ENCODE measurements at places on chromosomes 12 and 14. TPM values are rescaled to one million over a fixed set of nuclear protein-coding genes. Genes with fewer than 3 reads are reported as not detected.

Gene PRKD1
- not detected for total RNA-seq

Gene SVOP
- total RNA-seq = not detected

Gene ATP6V1D
- total RNA-seq = 36.4 TPM

Gene PRH2
- total RNA-seq = not detected

Gene NFE2
- total RNA-seq = 2.8 TPM

Gene TEX52
- not detected for total RNA-seq

Gene CD4
- total RNA-seq = 224 TPM

Gene LRIG3
- total RNA-seq = not detected

Gene TPH2
- total RNA-seq = not detected

Gene P2RX2
- not detected for total RNA-seq

DNA sequence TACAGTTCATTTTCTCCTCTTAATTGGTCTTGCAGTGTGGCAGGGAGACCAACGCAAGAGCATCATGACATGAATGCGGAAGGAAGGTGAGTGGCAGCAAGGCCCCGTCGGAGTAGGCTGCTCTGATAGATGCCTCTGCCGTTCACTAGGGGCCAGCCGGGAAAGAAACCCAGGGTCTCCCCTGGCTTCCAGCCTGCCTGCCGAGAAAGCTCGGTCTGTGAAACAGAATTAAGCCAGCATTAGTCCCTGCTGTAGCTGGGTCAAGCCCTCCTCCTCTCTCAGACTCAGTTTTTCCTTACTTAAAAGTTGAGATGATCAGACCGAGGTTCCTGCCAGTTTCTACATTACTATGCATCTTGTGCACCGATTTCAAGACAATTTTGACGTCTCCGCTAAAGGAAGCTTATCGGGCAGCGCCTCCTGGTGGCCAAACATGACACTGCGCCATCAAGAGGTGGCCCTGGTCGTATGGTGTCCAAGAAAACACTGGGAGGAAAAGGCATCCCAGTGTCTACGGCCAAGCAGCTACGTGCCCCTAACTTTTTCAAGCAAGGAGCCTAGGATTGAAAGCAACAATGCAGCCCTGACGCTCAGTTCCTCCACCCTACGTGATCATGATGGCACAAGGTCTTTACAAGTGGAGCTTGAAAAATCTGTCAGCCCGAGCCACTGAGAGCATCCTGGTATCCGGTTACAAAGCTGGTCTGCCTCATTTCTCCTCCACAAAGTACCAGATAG is 131.6 kb downstream of the KSR2 start:
- H3K4me1 ChIP-seq = no peaks in the 10 kb centered on the region
- peak overlapping the region; percentile 32 for H3K4me3 ChIP-seq
- no peaks in the 10 kb centered on the region for H3K27me3 ChIP-seq
- H3K36me3 ChIP-seq = no peaks in the 10 kb centered on the region

DNA sequence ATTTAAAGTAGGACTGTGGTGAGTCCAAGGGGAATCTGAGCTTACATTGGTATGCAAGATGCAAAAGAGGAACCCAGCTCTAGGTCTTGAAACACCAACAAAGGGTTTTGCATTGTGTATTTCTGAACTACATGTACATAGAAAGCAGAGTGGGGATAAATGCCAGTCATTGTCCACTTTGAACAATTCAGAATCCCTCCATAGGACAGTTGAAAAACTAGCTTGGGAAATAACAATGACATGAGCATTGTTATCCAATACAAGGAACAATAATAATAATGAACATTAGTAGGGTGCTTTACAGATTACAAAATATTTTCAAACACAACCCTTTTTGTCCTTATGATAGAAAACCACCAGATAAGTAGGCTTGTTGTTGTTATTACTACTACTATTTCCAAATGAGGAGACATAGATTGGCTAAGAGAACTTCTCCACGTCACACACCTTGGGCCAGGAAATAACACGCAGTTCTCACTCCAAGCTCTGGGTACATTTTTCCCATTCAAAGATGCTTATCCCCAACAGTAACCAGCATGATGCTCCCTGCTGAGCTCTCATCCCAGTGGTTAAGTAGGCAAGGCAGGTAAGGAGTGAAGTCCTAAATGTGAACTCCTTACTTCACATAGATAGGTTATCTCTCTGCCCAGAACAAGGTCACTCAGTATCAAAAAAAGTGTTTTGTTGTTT is 51.7 kb upstream of the RASSF8 start:
- no peak overlapping the region for H3K4me3 ChIP-seq
- no peak for DNase-seq
- no peak overlapping the region for H3K27ac ChIP-seq
- no peaks in the 10 kb centered on the region for H3K4me1 ChIP-seq
- no peaks in the 10 kb centered on the region for H3K27me3 ChIP-seq
- H3K36me3 ChIP-seq = no peaks in the 10 kb centered on the region

- H3K4me1 ChIP-seq = peaks cover 10% of the 10 kb centered on the region
- no peak overlapping the region for H3K27ac ChIP-seq
- peaks cover 13% of the 10 kb centered on the region for H3K36me3 ChIP-seq
- H3K27me3 ChIP-seq = no peaks in the 10 kb centered on the region
- H3K4me3 ChIP-seq = no peak overlapping the region
These were observed 4.0 kb upstream of the SYCP3 start for GRCh38 chr12:101743242-101743641.

DNA sequence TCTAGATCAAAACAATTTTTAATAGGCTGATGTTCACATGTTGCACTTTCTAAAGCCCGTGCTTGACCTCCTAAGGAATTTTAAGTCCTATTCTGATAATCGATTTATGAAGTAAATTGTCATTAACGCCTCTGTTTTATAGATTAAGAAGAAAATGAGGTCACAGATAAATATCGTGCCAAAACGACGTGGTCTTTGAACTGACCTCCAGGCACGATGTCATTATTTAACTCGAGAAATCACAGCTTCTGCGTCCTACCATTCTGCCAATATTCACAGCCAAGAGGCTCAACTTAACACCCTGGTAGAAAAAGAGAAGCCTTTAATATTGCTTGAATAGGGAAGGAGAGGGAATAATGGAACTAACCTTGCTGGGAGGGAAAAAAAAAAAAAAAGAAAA is 888 bp upstream of the EEA1 start:
- H3K36me3 ChIP-seq = no peaks in the 10 kb centered on the region
- H3K4me3 ChIP-seq = peak overlapping the region; percentile 94
- no peak for DNase-seq
- H3K27me3 ChIP-seq = no peaks in the 10 kb centered on the region

DNA sequence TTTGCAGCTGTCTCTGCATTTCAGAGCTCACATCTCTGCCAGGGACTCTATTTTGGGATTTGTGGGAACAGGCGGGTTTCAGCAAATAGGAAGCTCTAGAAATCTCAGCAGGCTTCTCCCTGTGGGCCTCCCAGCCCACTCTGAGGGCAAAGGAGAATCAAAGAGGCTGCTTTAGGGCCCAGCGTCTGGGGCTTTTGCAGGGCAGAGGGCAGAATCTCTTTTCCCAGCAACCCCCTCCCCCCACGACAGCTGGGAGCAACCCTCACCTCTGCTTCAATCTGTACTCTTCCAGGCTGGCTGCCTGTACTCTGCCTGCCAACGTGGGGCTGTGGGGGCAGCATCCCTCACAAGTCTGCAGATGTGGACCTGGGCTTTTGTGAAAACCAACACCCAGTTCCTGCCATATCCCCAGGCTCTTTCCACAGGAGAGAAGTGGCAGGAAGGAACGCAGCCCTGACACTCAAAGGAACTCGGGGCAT is 529.6 kb upstream of the TBX3 start:
- H3K36me3 ChIP-seq = no peaks in the 10 kb centered on the region
- no peak overlapping the region for H3K4me3 ChIP-seq
- H3K4me1 ChIP-seq = no peaks in the 10 kb centered on the region
- no peaks in the 10 kb centered on the region for H3K27me3 ChIP-seq

DNA sequence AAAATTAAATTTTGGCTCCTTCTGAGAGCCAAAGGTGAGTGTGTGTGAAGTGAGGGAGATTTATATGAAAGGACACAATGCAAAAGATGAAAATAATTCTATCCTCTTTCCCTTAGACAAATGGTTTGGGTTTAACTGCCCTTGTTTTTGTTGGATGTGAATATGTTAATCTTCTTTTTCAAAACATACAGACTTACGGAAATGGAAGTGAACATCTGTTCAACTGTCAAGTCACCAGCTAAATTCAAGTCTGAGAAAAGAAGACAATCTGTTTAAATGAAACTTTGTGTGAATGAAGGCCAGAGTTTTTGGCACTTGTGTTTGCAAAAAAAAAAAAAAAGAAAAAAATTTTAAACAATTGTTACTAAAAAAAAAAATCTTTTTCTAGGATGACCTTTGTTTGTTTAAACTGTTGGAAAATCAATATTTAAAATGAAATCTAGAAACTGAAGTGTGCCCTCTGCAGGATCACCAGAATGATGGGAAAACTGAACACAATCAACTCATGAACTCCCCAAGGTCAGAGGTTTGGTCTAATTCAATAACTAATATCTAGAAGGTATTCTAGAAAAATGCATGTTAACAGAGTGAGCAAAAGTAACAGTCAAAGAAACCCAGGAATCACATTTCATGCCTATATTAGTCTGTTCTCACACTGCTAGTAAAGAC is 448.8 kb downstream of the FLRT2 start:
- DNase-seq = no peak
- H3K4me1 ChIP-seq = no peaks in the 10 kb centered on the region
- peaks cover 5% of the 10 kb centered on the region for H3K36me3 ChIP-seq
- H3K4me3 ChIP-seq = no peak overlapping the region

DNA sequence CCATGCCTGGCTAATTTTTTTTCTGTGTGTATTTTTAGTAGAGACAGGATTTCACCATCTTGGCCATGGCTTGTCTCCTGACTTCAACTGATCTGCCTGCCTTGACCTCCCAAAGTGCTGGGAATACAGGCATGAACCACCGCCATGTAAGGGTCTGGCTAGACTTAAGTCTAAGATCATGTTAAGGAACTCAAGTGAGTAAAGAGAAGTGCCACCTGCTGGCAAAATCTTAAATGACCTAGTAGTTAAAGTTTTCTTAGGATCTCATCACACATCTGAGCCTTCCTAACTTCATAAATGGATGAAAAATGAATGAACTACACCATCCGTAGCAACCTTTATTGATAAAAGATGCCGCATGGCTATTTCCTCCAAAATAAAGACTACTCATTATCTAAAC is 1.7 kb upstream of the C12orf56 start:
- peaks cover 12% of the 10 kb centered on the region for H3K4me1 ChIP-seq
- no peak overlapping the region for H3K4me3 ChIP-seq
- peaks cover 4% of the 10 kb centered on the region for H3K27me3 ChIP-seq

- no peaks in the 10 kb centered on the region for H3K4me1 ChIP-seq
- H3K27ac ChIP-seq = no peak overlapping the region
- H3K36me3 ChIP-seq = no peaks in the 10 kb centered on the region
- no peaks in the 10 kb centered on the region for H3K27me3 ChIP-seq
- H3K4me3 ChIP-seq = no peak overlapping the region
- DNase-seq = no peak
These were observed 282.3 kb downstream of the CACNA1C start for GRCh38 chr12:2335109-2335508.

DNA sequence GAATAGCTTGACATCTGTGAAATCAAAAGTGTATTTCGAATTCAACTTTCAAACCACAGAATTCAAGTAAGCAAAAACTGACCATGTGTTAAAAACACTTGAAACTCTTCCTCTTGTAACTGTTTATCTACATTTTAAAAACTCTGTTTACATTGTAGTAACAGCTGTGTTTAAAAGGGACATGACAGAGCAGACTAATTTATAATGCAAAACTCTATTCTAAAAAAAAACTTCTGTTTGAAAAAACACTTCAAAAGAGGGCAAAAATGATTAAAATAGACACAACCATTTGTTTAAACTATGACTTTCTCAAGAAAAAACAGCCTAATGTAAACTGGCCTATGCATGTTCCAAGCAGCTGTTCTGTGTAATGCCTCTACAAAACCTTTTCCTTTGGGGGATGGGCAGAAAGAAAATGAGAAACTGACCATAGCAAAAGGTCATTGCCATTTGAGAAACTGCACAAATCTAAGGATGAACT is 149.1 kb upstream of the HMGA2 start:
- H3K4me3 ChIP-seq = no peak overlapping the region
- no peak overlapping the region for H3K27ac ChIP-seq
- DNase-seq = no peak
- no peaks in the 10 kb centered on the region for H3K4me1 ChIP-seq
- no peaks in the 10 kb centered on the region for H3K27me3 ChIP-seq

DNA sequence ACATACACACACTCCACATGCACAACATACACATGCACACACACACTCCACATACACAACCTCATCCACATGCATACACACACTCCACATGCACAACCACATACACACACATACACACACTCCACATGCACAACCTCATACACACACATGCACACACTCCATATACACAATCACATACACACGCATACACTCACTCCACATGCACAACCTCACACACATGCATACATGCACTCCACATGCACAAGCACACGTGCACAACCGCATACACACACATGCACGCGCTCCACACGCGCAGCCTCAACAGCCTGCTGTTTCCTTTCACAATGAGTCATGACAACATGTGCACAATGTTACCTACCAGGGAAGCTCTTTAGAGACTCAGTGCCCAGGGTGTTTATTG is 61.2 kb upstream of the TMEM132C start:
- no peaks in the 10 kb centered on the region for H3K36me3 ChIP-seq
- DNase-seq = no peak
- no peaks in the 10 kb centered on the region for H3K27me3 ChIP-seq
- no peak overlapping the region for H3K27ac ChIP-seq
- H3K4me3 ChIP-seq = no peak overlapping the region

- H3K36me3 ChIP-seq = no peaks in the 10 kb centered on the region
- DNase-seq = peak; percentile 43
- no peak overlapping the region for H3K27ac ChIP-seq
- H3K4me1 ChIP-seq = no peaks in the 10 kb centered on the region
- H3K27me3 ChIP-seq = no peaks in the 10 kb centered on the region
These were observed 29.2 kb upstream of the TMED10 start for GRCh38 chr14:75205591-75205990.

GRCh38 chr12:64184216-64184615 is 37.9 kb downstream of the KICS2 start:
- H3K27ac ChIP-seq = no peak overlapping the region
- no peak for DNase-seq
- no peak overlapping the region for H3K4me3 ChIP-seq
- H3K27me3 ChIP-seq = no peaks in the 10 kb centered on the region
- H3K4me1 ChIP-seq = no peaks in the 10 kb centered on the region

- peaks cover 10% of the 10 kb centered on the region for H3K4me1 ChIP-seq
- no peak for DNase-seq
- H3K36me3 ChIP-seq = no peaks in the 10 kb centered on the region
- H3K27me3 ChIP-seq = peaks cover 15% of the 10 kb centered on the region
These were observed 2.6 kb downstream of the NKX2-1 start for GRCh38 chr14:36517242-36518030.

GRCh38 chr12:51926718-51927117 is 19.4 kb downstream of the ACVRL1 start:
- DNase-seq = peak; percentile 17
- peaks cover 3% of the 10 kb centered on the region for H3K27me3 ChIP-seq

DNA sequence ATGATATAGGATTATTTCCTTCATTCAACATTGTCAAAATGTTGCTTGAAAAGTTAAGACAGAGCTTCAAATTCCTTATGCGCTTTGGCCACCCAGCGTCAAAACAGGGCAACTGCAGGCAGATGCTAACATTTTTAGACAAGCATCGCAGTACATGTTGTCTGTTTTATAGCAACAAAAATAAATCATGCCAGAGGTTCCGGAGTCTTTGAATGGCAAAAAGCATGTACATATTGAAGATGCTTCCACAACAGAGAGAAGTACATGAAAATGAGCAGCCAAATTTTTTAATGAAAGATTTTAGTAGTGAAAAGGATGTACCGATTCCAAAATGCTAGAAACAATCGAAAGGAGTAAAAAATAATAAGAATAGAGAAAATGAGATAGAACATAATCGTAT is 49.8 kb upstream of the USP15 start:
- H3K4me1 ChIP-seq = peaks cover 15% of the 10 kb centered on the region
- H3K36me3 ChIP-seq = no peaks in the 10 kb centered on the region
- H3K27me3 ChIP-seq = no peaks in the 10 kb centered on the region
- H3K27ac ChIP-seq = no peak overlapping the region

Data from CD4-positive, CD25-positive, alpha-beta regulatory T cell (primary cell).